ENCODE measurements at places on chromosomes 5 and 9. TPM values are rescaled to one million over a fixed set of nuclear protein-coding genes. Genes with fewer than 3 reads are reported as not detected.

GRCh38 chr5:93604644-93605515 lies 21.9 kb downstream of the NR2F1 start:
- no peak for DNase-seq

DNA sequence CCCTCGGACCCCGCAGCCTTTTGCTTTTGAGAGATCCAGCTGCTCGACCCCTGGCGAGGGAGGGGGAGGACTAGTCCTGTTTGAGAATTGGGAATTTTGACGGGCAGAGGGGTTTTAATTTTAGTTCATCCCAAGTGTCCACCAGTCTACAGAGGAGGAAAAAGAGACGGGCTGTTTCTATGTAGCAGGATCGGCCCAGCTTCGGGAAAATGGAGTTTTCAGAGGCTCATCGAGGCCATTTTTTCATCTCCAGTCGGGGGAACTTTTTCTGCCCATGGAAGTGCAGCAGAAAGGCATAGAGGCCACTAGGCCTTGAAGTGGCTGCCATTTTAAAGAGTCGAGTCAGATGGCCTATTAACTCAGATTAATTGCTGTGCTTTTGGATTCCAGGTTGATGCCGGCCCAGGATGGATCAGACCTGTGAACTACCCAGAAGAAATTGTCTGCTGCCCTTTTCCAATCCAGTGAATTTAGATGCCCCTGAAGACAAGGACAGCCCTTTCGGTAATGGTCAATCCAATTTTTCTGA lies 1.2 kb downstream of the NSD1 start:
- DNase-seq: no peak

DNA sequence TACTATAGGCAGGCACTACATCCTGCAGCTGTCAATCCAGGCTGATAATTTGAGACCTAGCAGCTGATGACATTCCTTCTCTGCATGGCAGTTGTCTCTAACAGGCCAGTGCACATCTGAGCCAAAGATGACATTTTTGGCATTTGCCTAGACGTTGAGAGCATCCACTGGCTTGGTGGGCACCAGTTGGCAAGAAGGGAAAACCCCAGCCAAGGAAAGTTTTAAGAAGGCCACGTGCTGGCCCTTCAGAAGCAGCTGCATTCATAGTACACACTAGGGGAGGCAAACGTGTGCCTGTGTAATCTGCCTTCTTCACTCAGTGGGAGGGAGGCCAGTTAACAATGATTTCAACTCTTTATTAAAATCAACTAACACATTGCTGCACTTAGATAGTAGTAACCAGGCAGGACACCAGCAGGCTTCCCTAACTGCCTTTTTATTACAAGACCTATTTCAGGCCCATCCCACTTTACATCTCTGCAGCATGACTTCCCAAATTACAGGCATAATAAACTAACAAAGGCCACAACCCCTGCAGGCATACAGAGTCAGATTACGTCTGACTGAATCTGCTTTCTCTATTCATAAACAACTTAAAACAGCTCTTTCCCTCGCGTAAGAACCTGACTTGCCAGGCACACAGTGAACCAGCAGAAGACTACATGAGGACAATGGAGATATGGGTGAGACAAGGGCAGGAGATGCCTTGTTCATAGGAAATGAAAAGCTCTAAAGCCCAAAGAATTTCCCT lies 576.3 kb downstream of the PDE4D start:
- peak; percentile 17 for DNase-seq

DNA sequence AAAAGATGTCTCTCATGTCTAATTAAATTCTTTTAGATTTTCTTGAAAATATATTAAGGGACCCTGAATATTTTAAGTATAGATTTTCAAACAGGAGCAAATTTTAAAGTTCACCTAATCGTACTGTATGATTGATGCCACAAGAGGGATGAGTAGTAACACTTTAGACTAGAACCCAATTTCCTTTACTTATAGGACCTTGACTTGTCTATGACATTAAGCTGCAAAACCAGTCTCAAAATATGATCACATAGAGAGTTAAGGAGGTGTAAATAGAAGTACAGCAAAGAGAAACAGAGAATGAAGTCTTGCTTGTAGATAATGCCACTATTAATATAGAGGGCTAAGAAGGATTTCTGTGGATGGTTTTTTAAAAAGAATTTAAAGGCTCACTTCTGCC lies 312.9 kb upstream of the PRR16 start:
- DNase-seq: no peak

DNA sequence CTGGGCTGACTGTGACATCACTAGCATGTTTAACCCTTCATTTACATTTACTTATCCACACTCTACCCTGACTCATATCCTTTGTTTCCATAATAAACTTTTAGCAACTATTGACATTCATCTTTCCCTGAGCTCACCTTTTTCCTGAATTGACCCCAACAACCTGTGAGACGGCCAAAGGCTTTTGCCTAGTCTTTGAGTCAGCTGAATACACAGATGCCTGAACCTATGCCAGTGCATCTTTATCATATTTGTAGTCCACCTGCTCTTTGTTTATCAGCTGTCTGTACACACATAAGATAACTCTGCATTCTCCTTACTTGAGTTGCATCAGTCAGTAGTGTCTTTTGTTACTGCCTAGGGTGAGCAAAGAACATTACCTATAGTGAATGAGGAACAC lies 128.5 kb upstream of the HMHB1 start:
- no peak for DNase-seq

GRCh38 chr9:120210274-120210673 lies 369.7 kb downstream of the CDK5RAP2 start:
- no peak for DNase-seq

DNA sequence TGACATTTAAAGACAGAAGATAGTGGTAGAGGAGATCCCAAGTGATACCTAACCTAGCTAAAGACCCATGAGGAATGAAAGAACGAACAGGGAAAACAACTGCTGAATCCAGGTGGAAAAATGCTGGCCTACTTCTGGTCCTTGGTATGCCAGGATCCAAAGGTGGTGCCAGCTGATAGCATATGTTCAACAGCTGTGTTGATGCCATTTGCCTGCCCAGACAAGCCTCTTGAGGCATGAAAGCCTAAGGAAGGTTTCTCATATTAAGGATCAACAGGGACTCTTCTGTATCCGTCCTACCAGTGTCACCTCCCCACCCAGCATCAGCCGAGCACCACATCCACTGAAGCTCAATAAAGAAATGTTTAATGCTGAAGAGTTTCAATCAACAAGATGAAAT lies 225.7 kb upstream of the DMRT1 start:
- no peak for DNase-seq

Gene RLN2
- polyA plus RNA-seq: not detected

Gene SARDH
- polyA plus RNA-seq: 0.12 TPM

Gene HTR1A
- polyA plus RNA-seq: not detected
